ENCODE measurements at places on chromosomes 1 and 21.

DNA sequence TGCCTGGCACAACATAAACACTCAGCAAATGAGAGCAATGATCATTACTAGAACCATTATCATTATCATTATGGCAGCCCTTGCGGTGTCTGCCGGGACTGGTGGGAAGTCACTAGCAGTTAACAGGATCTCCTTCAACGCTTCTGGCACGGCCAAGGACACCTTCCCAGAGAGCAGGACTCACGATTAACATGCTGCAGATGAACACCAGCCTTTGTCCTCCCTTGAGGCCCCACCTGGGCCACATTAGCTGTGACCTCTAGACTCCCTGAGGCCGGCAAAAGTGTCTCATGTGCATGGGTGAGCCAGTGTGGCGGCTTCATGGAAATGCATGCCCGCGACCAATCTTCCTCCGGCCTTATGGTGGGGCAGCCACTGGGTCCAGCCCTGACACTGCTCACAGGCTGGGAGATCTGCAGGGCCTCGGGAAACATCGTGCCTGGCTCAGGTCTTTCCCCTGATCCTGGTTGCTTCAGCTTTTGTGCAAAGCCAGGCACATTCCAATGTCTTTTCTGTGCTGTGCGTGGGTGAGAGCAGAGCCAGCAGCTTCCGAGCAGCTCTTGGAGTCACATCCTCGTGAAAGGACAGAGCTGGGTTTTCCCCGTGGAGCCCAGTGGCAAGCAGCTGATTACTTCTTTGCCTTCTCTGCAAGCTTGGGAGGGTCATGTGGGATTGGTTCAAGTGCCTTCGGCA lies 107.3 kb downstream of the HMGB4 start:
- DNase-seq: no peak

- no peak for DNase-seq
Measured at GRCh38 chr1:236685917-236686814, at the start of gene ACTN2. Gene ACTN2, plus strand, starts transcription at chr1:236686499. Its CDS starts 175 bp downstream, at chr1:236686674.

GRCh38 chr21:45085700-45086099 lies 11.3 kb downstream of the ADARB1 start:
- DNase-seq: no peak

DNA sequence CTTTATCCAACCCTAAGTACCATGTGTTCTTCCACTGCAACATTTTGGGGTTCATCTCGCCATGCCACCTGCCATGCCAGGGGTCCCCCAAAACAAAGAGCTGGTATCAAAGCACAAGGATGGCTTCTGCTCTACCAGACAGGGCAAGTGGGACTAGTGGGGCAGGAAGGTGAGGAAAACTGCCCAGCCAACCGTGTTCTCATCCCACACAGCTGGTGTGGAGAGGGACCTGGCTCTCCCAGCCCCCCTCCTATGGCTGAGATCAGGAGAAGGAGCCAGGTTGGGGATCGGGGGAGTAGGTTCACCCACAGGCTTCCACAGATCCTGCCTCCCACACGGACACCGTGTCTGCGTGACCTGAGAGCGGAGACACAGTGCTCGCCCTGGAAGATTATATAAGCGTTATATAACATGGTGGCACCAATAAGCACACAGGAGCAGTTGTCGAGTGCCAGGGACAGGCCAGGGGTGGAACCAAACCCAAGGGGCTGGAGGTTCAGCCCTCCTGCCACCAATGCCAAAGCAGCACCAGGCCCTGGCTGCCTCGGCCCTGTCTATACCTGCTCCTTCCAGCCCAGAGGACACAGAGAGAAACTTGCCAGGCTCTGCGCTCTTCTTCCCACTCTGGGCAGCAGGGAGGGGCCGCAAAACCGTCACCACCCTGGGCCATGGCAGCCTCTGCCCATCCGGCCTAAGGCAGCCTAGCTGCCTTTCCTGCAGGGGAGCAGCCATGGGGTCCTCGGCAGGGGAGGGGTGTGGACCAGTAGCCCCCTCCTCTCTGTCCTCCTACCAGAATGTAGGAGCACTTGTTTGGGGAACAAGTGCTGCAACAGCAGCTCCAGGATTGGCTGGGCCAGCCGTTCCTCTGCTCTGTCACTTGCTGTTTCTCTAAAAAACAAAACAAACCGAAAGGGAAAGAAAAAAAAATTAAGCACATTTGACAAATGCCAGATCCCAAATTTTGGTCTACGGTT lies 43.5 kb downstream of the CD34 start:
- DNase-seq: no peak

DNA sequence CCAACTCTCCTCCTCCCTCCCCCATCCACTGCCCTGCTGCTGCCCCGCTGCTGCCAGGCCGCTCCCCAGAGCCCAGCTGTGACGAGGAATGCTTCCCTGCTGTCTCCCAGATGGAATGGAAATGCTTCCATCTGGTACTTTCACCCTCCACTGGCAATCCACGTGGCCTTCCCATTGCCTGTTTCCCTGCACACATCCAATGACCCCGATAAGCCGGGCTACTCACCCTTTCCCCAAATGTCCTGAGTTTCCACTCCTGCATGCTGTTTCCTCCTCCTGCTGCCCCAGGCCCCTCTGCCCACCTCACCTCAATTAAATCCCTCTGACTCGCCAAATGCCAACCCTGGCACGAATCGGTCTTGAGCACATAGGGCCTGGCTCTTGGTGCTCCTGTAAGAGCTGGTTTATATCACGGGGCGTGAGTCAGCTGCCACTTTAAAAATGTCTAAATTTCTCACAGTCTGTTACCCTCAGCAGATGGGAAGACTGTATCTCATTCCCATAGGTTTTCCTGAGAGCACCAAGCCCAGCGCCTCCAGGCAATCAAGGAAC lies 36.4 kb downstream of the MRAP start:
- DNase-seq: no peak

DNA sequence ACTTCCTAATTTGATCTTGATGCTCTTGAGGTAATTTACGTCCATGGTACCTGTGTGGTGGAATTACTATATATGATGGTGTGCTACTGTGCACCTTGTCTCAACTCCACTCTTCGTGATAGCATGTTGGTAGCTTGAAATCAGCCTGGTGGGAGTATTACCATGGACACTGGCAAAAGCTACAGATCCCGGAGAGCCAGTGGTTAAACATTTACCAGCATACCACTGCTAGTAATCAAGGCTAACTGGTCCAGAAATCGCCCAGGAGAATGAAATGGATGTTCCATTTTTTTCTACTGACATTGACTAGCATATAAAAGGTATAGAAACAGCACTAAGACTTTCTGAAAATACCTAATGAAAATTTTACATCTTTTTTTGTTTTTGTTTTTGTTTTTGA lies 30.6 kb downstream of the ELK4 start:
- no peak for DNase-seq

Data from esophagus squamous epithelium (tissue), 5 donors.